Activated naive CD8-positive, alpha-beta T cell treated with anti-CD3 and anti-CD28 coated beads, Interleukin-2, amount 10 ng/mL, durations not matched to agents 7 days and 5 days (primary cell): ENCODE measurements at places on chromosomes 7 and 10. TPM values are rescaled to one million over a fixed set of nuclear protein-coding genes. Genes with fewer than 3 reads are reported as not detected.

DNA sequence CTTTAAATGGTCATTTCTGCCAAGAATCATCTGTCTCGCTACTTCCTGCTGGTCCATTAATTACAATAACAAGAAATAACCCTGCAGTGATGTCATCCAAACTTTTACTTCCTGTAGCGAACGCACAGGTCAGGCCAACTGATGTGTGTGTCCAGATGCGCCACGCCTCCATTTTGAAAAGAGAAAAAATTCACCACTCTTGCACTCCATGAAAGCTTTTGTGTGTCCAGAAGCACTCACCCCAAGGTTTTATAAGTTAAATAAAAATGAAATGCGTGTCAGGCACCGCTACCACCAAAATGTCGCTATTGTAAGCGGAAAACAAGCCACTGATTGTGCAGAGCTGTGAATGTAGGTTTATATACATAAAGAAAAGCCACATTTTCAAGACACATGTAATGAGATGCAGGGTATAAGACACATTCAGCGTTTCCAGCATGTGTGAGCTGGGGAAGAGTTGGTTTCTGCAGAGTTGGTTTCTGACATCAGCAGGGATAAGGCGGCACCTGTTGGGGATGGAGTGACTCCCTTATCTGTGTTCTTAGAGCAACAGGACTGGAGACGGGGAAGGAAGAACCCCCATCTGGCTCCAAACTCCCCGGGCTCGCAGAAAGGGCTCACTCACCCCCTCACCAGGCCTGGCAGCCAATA, 83.3 kb downstream of the CTBP2 start:
- DNase-seq: no peak

GRCh38 chr7:12030116-12030515, 181.0 kb upstream of the TMEM106B start:
- no peak for DNase-seq

DNA sequence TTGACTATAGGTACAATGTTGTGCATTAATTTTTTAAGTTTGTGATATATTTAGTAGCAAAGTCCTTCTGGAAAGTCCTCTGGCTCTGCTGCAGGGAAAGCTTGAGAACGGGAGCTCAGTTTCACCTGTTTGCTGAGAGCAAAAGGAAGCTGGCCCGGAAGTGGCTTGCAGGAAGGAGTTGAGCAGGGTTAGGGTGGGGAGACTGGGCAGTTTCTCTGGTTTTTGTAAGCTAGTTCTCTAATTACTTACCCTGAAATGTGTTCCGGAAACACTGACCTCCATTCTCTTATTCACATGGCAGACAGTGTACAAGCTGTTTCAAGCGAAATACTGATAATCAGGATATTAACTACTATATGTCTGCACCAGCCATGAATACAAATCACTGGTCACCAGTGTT, 22.3 kb downstream of the MAP3K8 start:
- DNase-seq: peak; percentile 45

DNA sequence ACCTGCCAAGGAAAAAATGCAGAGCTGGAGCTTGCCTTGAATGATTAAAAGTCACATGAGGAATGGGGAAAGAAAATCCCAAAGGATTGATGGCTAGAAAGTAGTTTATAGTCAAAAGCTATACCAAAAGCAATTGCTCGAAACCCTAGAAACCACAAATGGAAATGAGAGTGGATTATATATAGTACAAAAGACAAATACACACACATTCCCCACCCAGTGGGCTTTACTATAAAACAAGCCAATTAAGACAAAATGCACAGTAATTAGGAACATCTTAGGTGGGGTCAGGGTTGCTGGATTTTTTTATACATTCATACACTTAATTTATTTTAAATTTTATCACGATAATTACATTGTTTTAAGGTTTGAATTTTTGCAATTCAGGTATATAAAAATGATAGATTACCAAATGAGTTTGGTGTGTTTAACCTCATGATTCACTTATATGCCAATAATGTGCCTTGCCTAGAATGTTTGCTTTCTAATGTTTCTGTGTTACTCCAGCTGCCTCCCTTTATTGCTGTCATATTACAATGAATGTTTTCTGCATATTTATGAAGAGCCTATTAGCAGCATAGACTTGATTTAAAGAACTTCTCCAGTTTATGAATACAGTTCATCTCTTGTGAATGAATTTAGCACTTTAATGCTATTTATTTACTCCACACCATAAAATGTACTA, 421.3 kb downstream of the EXOC4 start:
- DNase-seq: no peak

- no peak for DNase-seq
Observed at GRCh38 chr7:155094636-155095135, 24.6 kb downstream of the HTR5A start.

DNA sequence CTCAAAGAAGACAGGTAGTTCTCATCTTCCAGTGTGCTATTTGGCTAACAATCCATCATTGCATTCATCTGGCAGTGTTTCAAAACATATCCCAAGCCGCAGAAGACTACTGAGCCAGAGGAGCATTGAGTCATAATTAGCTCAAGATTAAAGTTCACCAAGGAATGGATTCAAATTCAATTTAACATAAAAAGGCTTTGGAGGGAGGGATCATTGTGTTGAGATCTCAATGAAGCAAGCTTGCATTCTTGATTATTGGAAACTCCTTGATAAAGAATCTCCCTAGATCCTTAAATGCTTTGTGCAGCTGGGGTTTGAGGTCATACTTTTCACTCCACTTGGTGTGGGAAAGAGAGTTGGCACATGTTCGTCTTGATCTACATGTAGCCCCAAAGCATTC, 142.8 kb upstream of the SEMA3A start:
- no peak for DNase-seq

DNA sequence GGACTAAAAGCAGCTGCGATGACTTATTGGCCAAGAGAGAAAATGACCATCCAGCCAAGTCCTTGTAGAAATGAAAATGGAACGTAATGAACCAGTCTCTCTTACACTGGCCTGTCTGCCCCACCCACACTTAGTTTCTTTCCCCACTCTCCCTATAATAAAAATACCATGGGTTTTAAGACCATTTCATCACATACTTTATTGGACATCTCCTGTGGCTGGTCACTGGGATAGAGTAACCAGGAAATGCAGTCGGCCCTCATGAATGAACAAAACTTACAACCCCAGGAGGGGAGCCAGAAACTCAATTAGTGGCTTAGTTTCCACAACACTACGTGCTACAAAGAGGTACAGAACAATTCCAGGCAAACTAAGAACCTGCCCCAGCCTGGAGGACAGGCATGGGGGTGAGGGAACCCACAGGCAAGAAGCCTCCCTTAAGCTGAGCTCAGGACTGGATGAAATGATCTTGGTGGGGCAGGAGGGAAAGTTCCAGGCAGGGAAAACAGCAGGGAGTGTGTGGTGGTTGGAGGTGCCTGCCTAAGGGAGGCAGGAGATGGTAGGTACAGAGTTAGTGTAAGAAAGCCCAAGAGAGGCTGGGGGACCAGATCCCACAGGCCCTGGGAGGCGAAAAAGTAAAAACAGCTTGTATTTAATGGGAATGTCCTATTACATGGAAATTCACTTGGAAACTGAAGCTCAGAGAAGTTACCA, 29.6 kb downstream of the MKI67 start:
- no peak for DNase-seq

- DNase-seq: no peak
Observed at GRCh38 chr10:84337199-84337598, 8.8 kb downstream of the CCSER2 start.

DNA sequence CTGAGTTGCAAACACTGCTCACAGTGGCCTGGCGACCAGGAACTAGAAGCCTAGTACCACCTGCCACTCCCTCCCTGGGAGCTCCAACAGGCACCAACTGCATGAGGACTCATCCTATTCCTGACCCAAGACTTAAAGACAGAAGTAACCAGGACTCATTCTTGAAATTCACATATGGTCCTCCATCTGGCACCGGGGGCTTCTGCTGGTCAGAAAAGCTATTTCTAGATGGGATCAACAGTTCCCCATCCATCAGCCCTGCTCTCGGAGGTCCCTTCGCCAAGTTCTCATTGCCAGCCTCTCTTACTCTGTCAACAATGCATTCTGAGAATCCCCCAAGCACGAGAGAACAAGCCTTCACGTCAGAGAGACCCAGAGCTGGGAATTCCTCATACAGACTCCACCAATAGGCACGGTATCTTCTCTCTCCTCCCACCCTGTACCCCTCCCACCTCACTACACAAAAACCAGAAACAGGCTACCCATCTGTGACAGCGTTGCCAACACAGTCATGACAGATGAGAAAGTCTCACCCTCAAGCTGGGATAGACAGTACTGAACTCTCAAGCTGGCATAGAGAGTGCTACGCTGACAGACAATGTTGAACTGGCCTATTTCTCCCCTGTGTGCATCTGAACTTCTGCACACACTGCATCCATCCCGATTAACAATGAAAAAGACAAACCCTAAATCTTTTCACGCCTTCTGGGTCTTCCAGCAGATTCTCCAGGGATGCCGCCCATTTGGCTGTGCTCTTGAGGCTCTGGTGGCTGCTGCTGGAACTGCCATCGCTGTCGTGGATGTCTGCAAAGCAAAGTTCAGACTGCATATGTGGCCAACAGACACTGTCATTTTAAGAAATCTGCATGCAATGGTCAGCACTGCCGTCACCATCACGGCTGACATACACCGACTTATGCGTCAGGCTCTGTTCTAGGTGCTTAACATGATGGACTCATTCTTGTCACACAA, 15.6 kb downstream of the RGS10 start:
- no peak for DNase-seq

DNA sequence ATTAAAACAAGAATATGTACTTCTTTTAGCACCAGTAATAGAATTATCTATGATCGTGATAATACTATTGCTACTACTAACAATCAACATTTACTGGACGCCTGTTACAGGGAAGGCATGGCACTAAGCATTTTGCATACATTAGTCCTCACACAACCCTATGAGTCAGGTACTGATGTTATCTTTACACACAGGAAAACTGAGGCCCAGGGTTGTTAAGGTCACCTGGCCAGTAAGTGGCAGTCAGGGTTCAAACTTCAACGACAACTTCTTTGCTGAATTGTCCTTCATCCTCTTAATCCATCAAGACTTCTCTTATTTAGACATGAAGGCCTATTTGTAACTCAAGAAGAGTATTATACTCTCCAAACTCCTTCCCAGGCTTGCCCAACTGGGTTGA, 41.9 kb upstream of the ACSL5 start:
- DNase-seq: no peak

- DNase-seq: no peak
Observed at GRCh38 chr10:75408509-75408875, 6.9 kb upstream of the ZNF503 start.

DNA sequence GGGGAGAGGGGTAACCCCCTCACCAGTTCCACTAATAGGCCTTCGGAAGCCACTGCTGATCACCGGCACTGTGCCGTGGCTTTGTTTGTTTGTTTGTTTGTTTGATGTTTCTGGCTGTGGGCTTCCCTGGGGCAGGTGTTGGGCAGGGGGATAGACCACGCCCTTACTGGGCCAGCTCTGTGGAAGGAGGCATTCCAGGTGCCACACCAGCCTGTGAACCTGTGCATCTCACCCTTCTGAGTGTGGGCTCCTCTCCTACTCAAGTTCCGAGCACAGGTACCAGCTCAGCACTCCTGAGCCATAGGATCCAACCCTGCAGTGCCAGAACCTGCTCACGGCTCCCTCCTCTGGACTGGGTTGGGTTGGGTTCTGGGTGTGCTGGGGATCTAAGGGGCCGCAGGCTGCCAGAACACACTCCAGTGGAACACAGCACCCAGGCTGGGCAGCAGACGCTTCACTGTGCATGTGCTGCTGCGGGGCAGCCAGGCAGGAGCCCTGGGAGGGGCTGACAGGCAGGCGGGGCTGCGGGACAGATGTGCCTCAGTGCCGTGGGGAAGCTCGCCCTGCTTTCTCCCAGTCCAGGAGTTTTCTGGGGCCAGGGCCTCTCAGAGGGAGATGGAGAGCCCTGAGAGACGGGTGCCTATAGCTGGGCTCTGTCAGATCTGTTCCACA, 1053.9 kb downstream of the CNTNAP2 start:
- no peak for DNase-seq

DNA sequence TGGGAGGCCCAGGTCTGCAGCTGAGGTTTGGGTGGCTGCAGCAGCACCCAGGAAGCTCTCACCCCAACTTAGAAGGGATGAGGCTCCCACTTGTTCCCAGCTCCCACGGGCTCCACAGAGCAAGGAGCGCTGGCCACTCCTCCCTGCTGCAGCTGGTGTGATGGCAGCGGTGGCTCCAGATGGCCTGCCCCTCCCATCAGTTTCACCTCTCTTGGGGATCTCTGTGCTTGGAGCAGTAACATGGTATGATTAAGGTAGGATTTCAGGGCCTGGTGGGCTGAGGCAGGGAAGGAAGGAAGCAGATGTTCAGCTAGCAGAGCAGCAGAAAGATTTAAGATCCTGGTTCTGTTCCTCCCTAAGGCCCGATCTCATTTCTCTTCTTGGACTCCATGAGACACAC, 66.8 kb upstream of the KIF5B start:
- DNase-seq: no peak

CACNB2 gene
- not detected for total RNA-seq

GALNT17 gene
- total RNA-seq: not detected

RNF32 gene
- total RNA-seq: 2.2 TPM

CPA4 gene
- total RNA-seq: not detected

PAPSS2 gene
- 2.2 TPM for total RNA-seq
